ENCODE measurements at places on chromosomes 1 and 21.

DNA sequence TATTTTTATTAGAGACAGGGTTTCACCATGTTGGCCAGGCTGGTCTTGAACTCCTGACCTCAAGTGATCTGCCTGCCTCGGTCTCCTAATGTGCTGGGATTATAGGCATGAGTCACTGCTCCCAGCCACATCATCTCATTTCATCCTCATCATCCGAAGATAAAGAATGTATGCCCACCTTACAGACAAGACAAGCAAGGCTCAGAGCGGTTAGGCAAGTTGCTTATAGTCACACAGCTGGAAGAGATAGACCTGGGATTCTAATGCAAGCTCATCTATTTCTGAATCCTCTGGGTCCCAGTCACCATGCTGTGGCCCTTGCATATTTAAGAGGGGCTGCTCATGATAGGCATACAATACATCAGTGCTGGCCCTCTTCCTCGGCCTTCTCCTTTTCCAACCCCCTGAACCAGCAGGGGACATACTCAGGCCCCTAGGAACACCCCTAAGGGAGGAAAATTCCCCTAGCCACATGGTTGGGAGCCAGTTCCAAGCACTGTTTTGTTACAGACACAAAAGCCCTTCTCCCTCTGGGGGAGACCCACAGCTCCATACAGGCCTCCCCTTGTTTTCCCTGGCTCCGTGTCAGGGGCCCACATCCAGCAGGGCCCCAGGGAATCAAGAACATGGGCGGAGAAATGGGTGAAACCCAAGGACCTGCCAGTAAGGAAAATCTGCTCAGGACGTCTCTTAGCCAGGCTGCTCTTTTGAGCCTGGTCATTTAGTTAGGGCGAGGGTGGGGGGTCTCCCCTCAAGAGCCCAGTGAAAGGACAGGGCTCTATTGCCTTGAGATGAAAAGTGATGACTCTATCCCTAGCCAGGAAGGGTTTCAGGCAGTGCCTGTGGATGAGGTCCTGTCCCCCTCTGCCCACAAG, 6.9 kb downstream of the CSRP1 start:
- H3K4me1 ChIP-seq: peaks cover 11% of the 10 kb centered on the region
- no peaks in the 10 kb centered on the region for H3K36me3 ChIP-seq
- H3K27me3 ChIP-seq: no peaks in the 10 kb centered on the region
- no peak for DNase-seq
- peak overlapping the region; percentile 8 for H3K27ac ChIP-seq

DNA sequence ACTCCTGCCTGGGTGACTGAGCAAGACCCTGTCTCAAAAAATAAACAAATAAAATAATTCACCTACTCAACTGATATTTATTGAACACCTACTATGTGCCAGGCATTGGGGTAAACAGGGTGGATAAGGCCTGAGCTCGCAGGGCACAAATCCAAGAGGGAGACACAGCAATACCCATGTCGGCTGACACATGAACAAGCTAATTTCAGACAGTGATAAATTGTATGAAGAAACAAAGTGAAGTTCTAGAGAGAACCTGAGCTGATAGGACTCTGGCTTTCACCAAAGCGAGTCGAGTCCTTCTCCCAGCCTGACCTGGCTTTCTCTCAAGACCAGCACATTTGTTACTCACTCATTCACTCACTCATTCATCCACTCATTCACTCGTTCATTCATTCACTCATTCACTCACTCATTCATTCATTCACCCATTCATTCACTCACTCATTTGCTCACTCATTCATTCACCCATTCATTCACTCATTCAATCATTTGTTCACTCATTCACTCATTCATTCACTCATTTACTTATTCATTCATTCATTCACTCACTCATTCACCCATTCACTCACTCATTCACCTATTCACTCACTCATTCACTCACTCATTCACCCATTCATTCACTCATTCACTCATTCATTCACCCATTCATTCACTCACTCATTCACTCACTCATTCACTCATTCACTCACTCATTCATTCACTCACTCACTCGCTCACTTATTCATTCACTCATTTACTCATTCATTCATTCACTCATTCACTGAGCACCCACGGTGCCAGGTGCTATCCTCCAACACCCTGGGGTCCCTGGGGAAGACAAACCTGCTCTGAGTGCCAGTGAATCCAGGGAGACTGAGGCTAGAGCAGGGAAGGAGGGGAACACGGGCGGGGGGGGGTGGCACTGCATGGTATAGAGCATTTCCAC, 37.4 kb upstream of the CASZ1 start:
- H3K36me3 ChIP-seq: no peaks in the 10 kb centered on the region
- H3K4me3 ChIP-seq: no peak overlapping the region
- H3K27me3 ChIP-seq: no peaks in the 10 kb centered on the region

GRCh38 chr21:26273686-26274313, 103.2 kb upstream of the APP start:
- H3K36me3 ChIP-seq: no peaks in the 10 kb centered on the region
- peak; percentile 11 for DNase-seq
- no peak overlapping the region for H3K4me3 ChIP-seq
- no peaks in the 10 kb centered on the region for H3K4me1 ChIP-seq

DNA sequence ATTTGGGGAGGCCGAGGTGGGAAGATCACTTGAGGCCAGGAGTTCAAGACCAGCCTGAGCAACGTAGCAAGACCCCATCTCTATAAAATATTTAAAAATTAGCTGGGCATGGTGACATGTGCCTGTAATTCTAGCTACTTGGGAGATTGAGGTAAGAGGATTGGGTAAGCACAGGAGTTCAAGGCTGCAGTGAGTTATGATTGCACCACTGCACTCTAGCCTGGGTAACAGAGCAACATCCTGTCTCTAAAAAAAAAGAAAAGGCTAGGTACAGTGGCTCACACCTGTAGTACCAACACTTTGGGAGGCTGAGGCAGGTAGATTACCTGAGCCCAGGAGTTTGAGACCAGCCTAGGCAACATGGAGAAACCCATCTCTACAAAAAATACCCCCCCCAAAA, 35.7 kb upstream of the RCC1 start:
- no peak overlapping the region for H3K27ac ChIP-seq
- no peak overlapping the region for H3K4me3 ChIP-seq
- H3K27me3 ChIP-seq: no peaks in the 10 kb centered on the region
- DNase-seq: no peak
- no peaks in the 10 kb centered on the region for H3K4me1 ChIP-seq

- H3K4me1 ChIP-seq: peaks cover 8% of the 10 kb centered on the region
- no peak overlapping the region for H3K4me3 ChIP-seq
- H3K27ac ChIP-seq: no peak overlapping the region
- H3K36me3 ChIP-seq: no peaks in the 10 kb centered on the region
- H3K27me3 ChIP-seq: no peaks in the 10 kb centered on the region
Measured at GRCh38 chr1:32733582-32734321, 31.2 kb upstream of the SYNC start.

DNA sequence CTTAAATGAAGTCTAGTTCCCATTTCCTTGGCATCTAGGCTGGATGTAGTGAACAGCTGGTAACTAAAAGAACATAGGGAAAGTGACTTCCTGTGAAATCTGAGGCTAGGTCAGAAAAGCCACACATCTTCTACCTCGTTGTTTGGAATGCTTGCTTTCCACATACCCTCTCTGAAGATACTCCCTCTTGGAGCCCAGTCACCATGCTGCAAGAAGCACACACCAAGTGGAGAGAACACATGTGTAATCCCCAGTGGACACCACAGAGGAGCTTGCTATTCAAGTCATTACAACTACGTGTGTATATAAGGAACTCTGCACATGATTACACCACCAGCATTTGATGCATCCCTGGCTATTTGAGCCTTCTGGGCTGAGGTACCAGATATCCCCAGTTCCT, 125.9 kb downstream of the RGS21 start:
- no peak overlapping the region for H3K4me3 ChIP-seq
- H3K36me3 ChIP-seq: no peaks in the 10 kb centered on the region
- no peaks in the 10 kb centered on the region for H3K4me1 ChIP-seq
- no peaks in the 10 kb centered on the region for H3K27me3 ChIP-seq
- no peak overlapping the region for H3K27ac ChIP-seq

DNA sequence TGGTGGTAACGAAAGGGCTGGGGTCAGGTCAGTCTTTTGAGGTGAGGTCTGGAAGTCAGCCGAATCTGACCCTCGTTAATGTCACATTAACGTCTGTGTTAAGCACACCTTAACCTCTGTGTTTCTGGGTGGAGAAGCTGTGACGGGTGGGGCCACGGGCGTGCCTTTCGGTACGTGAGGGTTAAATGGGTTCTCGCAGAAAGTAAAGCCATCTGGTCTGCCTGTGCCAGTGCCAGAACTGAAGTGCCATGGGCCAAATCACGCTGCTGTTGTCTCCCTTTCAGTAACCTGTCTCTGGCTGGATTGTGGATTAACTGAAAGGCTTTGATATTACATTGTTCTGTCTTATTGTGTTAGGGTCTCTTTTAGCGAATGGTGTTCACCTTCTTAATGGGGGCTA, 14.4 kb downstream of the URB2 start:
- no peak overlapping the region for H3K27ac ChIP-seq
- H3K4me1 ChIP-seq: no peaks in the 10 kb centered on the region
- no peaks in the 10 kb centered on the region for H3K27me3 ChIP-seq
- H3K4me3 ChIP-seq: no peak overlapping the region
- H3K36me3 ChIP-seq: peaks cover 24% of the 10 kb centered on the region

GRCh38 chr1:47323599-47324031, 9.7 kb upstream of the STIL start:
- DNase-seq: peak; percentile 44
- H3K27ac ChIP-seq: no peak overlapping the region
- H3K36me3 ChIP-seq: no peaks in the 10 kb centered on the region
- no peaks in the 10 kb centered on the region for H3K27me3 ChIP-seq

GRCh38 chr1:67142931-67143330, 8.2 kb upstream of the C1orf141 start:
- H3K36me3 ChIP-seq: no peaks in the 10 kb centered on the region
- no peak overlapping the region for H3K27ac ChIP-seq
- no peaks in the 10 kb centered on the region for H3K27me3 ChIP-seq
- H3K4me1 ChIP-seq: no peaks in the 10 kb centered on the region
- DNase-seq: no peak
- no peak overlapping the region for H3K4me3 ChIP-seq

DNA sequence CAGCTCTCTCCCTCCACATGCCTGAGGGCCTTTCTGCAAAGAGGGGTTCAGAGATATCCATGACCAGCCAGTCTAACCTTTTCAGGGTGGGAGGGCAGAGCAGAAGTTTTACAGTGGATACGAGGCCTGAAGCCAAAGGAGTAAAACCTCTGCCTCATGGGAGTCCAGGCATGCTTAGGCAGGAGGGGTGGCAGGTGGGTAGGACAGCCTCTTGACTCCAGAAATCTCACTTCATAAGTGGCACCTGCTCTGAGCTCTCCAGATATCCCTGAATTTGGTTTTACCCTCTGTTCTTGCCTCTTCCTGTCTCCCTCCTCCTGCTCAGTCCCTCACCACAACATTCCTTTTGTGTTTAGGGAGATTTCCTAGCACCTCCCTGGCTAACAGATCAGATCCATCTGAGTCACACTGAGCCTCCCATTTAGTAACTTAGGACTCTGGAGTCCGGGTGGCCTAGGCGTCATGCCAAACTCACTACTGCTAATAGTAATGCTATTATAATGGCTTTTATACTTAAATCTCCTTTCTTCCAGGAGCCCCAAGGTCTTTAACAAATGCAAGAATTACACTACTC, 201.0 kb downstream of the HS2ST1 start:
- peak; percentile 40 for DNase-seq
- no peak overlapping the region for H3K4me3 ChIP-seq
- H3K4me1 ChIP-seq: no peaks in the 10 kb centered on the region
- no peaks in the 10 kb centered on the region for H3K27me3 ChIP-seq
- no peak overlapping the region for H3K27ac ChIP-seq
- H3K36me3 ChIP-seq: no peaks in the 10 kb centered on the region

DNA sequence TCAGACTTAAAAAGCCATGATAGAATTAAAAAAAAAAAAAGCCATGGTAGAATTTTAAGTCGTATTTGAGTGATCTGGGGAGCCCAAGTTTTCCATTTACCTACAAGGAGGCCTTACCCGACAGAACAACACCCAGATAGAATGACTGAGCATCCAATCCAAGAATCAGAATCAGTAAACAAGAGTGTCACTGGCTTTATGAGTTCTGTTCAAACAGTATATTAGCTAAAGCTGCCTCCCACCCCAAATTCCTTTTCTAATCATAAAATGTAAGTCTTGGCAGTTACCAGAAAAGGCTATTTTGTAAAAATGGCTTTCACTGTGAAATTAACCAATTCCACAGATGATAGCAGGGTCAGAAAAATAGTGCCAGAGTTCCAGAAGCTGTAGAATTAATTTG, 1.2 kb downstream of the GTF2B start:
- no peak overlapping the region for H3K27ac ChIP-seq
- H3K4me3 ChIP-seq: no peak overlapping the region
- H3K27me3 ChIP-seq: no peaks in the 10 kb centered on the region
- no peaks in the 10 kb centered on the region for H3K36me3 ChIP-seq
- peaks cover 4% of the 10 kb centered on the region for H3K4me1 ChIP-seq

DNA sequence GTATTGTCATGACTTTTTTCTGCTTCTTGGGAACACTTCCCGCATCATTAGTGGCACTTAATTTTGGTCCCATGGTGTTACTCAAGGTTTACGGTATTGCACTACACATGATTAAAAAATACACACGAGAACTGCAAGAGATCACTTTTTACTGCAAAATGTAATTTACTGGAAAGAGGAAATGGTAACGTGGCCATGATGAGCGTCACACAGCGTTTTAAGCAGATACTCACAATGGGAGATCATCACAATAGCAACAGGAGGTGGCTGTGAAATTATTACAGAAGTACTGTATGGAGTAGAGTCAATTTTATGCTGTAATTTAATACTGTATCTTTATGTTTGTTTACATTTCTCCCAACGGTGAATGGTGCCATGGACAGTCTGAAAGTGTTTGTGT, 1510.3 kb downstream of the AMY1C start:
- H3K36me3 ChIP-seq: no peaks in the 10 kb centered on the region
- H3K4me1 ChIP-seq: no peaks in the 10 kb centered on the region
- H3K4me3 ChIP-seq: no peak overlapping the region

- H3K27ac ChIP-seq: no peak overlapping the region
- DNase-seq: no peak
- H3K4me3 ChIP-seq: no peak overlapping the region
- no peaks in the 10 kb centered on the region for H3K4me1 ChIP-seq
Measured at GRCh38 chr1:221032637-221033280, 153.5 kb downstream of the HLX start.

- no peak overlapping the region for H3K27ac ChIP-seq
- no peak overlapping the region for H3K4me3 ChIP-seq
- H3K36me3 ChIP-seq: no peaks in the 10 kb centered on the region
Measured at GRCh38 chr1:210777914-210778313, 356.0 kb downstream of the KCNH1 start.

DNA sequence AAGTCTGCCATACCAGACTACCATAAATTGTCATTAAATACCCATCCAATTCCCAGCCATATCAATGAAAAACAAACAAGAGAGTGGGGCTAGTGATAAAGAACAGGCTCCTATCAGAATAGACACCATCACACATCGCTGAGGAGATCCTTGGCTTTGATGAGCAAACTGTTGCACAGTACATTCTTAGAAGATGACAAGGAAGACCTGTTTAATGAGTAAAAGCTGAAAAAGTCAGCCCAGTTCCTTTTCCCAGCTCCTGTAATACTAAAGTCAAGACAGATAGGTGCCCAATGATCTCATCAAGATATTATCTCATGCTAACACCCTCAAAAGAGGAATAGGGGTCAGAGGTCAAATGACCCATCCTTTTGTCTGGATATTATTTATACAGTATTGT, 164.5 kb upstream of the COA6 start:
- DNase-seq: no peak
- no peaks in the 10 kb centered on the region for H3K27me3 ChIP-seq

Measured in mesendoderm (in vitro differentiated cells).